Cardiac ventricle fibroblast (primary cell): ENCODE measurements at places on chromosomes 2 and 18. TPM values are rescaled to one million over a fixed set of nuclear protein-coding genes. Genes with fewer than 3 reads are reported as not detected.

The CTAGE1 gene
- not detected in 2 replicates for total RNA-seq

The ZFAND2B gene
- total RNA-seq: 16.8 and 34.2 TPM in 2 replicates

The PER2 gene
- total RNA-seq: 4.5 and 4.6 TPM in 2 replicates

The CENPA gene
- total RNA-seq: 0.87 and 1.9 TPM in 2 replicates

The CCBE1 gene
- total RNA-seq: 11.7 and 18.4 TPM in 2 replicates

The TTC27 gene
- total RNA-seq: 9.3 and 10.3 TPM in 2 replicates

The LAMA3 gene
- 1.4 and 2.1 TPM in 2 replicates for total RNA-seq

The RAB17 gene
- 0.34 and 0.81 TPM in 2 replicates for total RNA-seq

The SLC5A7 gene
- not detected in 2 replicates for total RNA-seq

The GPR45 gene
- total RNA-seq: not detected in 2 replicates

The TMEM200C gene
- total RNA-seq: not detected in 2 replicates

The RMC1 gene
- 7.2 and 13.1 TPM in 2 replicates for total RNA-seq

The CCDC68 gene
- total RNA-seq: 1.5 and 2.4 TPM in 2 replicates

The WDR75 gene
- total RNA-seq: 33.1 and 34.7 TPM in 2 replicates

The NR4A2 gene
- total RNA-seq: 0.19 and 1.6 TPM in 2 replicates

The ARHGEF4 gene
- total RNA-seq: 6.2 and 8.2 TPM in 2 replicates

The CPS1 gene
- total RNA-seq: 9.1 and 10.2 TPM in 2 replicates
